ENCODE measurements at places on chromosomes 2 and 18.

- DNase-seq: no peak
These were observed 166.8 kb upstream of the ID2 start for GRCh38 chr2:8514796-8515758.

- DNase-seq: no peak
These were observed 142.4 kb downstream of the AGPS start for GRCh38 chr2:177535000-177535399.

DNA sequence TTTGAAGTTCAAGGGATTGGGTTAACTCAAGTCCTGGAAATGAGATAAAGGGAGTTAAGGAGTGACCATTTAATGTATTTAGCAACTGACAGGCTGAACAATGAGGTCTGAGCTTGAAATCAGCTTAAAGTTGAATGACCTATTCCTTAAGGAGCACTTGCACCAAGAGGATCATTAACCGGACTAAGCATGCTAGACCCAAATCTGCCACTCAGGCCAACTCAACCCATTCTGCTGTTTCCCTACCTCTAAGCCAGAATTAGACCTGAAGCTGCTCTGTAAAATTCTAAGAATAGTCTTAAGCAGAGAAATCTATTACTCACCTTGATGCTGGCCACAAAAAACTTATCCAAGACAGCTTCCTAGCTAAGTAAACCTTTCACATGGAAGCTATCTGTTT, 59.8 kb downstream of the SPRED2 start:
- DNase-seq: peak; percentile 23

GRCh38 chr2:150888337-150888736, 373.3 kb downstream of the RBM43 start:
- no peak for DNase-seq

DNA sequence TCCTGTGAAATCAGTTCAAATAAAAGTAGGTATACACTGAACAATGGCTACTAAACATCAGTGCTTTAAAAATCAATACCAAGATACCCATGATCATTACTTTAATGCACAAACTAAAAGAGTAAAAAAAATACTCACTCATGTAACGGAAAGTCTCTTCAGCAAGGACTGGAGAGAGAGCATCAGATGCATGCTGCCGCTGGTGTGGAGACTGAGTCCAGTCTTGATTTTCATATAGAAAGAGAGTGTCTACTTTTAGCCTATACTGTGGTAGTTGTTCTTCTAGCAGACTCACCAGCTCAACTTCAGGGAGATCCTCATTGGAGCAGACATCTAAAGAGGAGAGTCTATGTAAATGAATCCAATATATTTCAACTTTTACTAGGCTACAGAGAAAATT, 44.0 kb downstream of the TRAK2 start:
- no peak for DNase-seq

GRCh38 chr2:188292348-188293239, 920 bp downstream of the GULP1 start:
- DNase-seq: peak; percentile 95

DNA sequence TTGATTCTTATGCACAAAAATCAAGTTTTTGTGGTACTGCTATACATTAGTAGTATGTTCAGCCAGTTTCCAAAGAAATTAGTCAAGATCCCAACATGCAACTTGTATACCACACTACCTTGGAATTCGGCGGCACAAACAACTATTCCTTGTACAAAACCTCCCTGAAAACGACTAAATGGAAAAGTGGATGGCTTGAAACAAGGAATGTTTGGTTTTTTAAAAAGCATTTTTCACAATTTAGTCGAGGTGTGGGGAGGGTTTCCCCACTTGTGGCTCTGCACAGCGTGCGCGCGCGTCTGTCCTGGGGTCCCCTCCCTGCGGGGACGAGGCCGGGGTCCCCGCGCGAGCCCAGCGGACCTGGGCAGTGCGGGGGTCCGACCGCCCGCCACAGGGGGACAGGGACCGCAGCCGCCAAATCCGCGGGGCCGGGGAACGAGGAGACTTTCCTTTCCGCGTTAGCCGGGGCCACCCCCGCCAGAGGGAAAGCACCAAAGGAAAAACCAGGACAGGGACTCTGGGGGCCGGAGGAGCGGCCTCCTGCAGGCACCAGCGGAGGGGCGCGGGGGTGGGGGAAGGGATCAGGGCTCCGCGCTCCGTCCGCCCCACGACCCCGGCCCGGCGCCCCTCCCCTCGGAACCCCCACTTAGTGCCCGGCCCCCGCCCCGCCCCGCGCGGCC, 534 bp upstream of the SOCS6 start:
- DNase-seq: peak; percentile 79

- DNase-seq: no peak
These were observed 8.9 kb downstream of the GTF3C2 start for GRCh38 chr2:27347641-27348040.

DNA sequence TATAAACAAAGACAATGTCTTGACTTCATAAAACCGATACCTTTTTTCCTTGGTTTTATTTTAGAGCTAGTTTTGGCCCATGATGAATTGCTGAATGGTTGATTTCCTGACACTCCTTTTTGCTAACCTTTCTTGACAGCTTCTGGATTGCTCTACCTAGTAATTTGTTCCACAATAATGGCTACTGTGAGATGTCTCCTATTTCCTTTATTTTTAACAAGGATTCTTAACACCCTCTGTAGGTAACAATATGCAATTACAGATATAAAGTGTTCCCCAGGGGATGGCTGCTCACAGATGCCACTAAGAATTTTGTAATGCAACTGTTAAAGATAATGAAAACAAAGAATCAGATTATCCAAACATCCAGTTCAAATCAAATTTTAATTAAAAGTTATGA, 100.8 kb upstream of the ATP5MC3 start:
- DNase-seq: no peak

GRCh38 chr2:122191331-122191730, 435.9 kb downstream of the TSN start:
- DNase-seq: peak; percentile 89

DNA sequence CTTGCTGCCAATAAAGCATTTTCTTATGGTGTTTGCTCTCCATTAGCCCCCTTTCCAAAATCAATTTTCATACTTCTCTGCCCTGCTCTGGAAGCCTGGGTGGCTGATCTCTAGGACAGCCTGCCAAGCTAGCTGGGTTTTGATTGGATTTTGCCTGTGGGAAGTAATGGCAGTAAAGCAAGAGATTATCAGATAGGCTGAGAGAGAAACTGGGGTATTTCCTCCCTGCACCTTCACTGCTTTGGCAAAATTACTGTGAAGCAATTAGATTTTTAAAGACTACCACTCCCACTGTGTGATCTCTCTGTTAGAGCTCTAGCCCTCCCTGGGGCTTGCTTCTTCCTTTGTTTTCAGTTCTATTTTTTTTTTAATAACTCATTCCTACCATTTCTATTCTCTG, 223.8 kb downstream of the DLGAP1 start:
- DNase-seq: no peak

DNA sequence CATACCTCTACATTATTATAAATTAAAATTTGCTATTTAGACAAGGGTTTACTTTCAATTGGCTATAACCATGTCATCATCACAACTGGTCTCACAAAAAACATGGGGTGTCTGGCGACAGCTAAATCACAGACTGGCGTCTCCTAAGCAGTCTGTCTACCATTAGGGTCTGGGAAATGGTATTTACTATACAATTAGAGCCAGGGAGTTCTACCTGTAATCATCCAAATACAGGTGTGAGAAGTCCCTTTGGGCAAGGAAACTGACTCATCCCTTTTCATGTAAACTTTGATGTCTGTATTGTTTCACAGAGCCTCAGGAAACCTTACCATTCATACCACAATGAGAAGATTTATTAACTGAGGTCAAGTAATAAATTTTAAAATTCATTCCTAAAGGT, 126.7 kb downstream of the OLA1 start:
- no peak for DNase-seq

- no peak for DNase-seq
These were observed 168.0 kb downstream of the CERS6 start for GRCh38 chr2:168624028-168624427.

- DNase-seq: peak; percentile 90
These were observed 97.6 kb downstream of the POLE4 start for GRCh38 chr2:75055820-75056675.

- DNase-seq: no peak
These were observed 76.6 kb downstream of the COBLL1 start for GRCh38 chr2:164764996-164765395.

DNA sequence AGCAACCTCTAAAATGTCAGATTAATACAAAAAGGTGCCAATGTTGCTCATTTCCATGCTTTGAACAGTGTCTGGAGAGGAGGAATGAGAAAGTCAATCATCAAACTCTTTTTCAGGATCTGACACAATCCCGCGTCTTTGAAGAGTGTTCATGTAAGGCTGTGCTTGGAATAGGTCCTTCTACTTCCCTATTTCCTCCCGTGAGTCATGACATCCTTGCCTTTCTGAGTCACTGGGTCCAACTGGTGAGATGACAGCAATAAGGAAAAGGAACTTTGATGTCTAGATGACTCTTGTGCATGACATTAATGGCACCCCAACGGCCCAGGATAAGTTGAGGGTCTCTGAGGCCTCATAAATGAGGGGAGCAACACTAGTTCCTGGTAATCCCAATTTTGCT, 109.0 kb upstream of the CELF4 start:
- DNase-seq: no peak

GRCh38 chr2:231708773-231709635, 679 bp downstream of the PTMA start:
- DNase-seq: peak; percentile 61

DNA sequence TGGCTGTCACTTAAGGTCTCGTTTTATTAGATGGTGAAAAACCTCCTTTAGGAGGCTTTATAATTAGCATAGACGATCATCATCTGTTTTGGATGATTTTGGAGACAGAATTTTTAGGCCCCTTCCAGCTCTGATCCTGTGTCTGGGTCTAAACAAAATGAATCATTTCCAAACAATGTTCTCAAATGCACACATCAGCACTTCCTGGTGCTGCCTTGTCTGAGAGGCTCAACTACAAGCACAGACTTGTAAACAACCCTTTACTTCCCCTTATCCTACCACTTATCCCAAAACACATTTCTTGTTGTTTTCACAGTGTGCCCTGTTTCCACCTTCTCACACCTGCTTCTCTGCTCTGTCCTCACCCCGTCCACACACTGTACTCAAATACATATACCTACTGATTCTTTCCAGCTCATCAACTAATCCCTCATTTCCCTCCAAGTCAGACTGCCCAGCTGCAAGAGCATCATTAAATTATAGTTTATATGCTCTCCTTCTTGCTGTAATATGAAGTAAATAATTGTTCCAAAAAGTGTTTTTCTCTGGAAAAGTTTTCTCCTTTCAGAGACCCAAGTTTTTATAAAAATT, 71.2 kb upstream of the COL3A1 start:
- no peak for DNase-seq

GRCh38 chr18:76610012-76610411, 115.0 kb upstream of the ZNF516 start:
- DNase-seq: no peak

GRCh38 chr2:172655838-172656573, 79.6 kb upstream of the RAPGEF4 start:
- DNase-seq: no peak

DNA sequence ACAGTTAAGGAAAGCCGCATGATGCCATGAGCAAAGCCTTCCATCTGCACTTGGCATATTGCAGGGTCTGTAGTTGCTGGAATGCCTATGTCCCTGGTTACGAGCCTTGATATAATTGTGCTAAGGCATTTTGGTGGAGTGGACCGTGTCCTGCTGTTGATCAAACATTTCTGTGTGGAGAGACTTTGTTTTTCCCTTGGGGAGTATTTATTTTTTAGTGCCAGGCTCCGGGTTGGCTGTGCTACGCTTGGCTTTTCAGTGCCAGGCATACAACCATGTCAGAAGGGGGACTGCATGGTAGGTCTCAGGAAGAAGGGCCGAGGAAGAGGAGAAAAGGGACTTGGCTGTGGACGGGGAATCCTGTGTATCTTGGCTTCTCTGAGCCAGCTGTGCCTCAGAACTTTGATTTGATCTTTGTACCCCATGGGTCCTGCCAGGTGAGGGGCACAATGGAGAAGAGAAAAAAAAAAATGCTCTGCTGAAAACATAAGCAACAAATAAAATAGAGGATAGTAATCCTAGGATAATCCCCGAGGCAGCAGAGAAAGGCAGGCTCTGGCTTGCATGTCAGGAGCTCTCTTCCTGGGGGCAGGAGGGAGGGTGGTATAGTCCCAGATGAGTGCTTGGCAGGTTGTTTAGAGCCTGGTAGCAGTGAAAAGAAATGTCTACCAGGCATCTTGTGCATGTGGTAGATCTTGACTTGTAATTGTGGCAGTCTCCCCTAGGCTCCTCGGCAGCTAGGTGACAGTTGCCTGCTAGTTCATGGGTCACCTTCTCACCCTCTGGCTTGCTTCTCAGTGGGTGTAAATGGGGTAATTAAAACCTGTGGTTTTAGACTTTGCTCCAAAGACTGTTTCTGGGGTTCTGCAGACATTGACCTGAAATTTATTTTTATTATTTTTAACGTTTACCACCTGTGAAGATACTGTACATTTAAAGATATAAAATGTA, 233.0 kb downstream of the NEDD4L start:
- no peak for DNase-seq

DNA sequence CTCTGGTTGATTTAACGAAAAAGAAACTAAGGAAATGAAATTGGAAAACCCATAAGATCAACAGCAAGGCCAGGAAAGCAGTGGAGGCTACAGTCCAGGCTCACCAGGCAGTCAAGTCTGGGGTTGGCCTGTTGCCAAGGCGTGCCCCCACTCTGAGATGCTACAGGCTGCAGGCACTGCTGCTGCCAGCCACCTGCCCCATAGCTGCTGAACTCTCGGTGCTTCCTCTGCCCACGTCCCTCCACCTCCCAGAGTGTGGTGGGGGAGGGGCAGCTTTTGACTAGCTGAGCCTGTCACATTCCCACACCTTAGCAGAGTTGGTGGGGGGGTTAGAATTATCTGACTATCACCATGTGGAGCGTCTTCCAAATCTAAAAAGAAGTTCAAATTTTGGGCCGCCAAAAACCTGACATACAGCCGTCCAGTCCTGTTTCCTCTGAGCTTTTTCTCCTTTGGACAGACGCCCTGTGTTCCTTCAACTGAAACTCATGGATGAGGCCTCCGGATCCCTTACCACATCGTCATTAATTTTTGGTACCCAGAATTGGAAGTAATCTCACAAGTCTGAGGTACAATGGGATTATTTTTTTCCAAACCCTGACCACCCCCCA, 3.9 kb upstream of the SH3RF3 start:
- DNase-seq: peak; percentile 62

DNA sequence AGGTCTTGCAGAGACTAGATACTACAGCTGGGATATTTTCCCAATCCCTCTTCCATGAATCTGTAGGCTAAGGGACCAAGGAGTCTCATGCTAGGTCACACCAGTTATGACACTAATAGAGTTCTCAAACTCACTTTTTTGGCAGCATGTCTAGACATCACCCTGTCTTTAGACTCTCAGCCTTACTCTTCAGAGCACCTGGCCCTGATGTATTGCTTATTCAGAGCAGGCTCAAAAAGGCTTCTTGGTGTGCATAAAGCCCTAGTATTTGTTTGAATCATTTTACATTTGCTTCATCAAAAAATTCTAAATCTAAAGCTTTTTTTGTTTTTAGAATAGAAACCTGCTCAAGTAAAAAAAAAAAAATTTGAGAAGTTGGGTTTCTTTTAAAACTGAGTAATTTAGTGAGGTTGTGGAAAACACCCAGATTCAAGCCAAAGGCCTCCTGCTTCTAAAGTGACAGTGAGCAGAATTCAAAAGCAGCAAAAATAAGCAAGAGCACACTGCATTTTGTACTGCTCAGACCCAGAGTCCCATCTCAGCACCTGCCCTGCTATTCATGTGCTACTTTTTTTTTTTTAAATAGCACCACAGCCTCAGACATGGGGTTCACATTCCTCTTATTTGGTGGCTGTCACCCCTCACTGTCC, 18.0 kb upstream of the DNAH6 start:
- no peak for DNase-seq
